ENCODE measurements at places on chromosomes 6 and 20.

GRCh38 chr6:128499079-128499731, 21.2 kb downstream of the PTPRK start:
- no peak for DNase-seq
- no peaks in the 10 kb centered on the region for H3K36me3 ChIP-seq
- no peaks in the 10 kb centered on the region for H3K27me3 ChIP-seq
- H3K4me1 ChIP-seq: no peaks in the 10 kb centered on the region
- no peak overlapping the region for H3K4me3 ChIP-seq
- H3K27ac ChIP-seq: no peak overlapping the region

GRCh38 chr6:111957623-111958315, 84.5 kb upstream of the FYN start:
- H3K4me1 ChIP-seq: no peaks in the 10 kb centered on the region
- H3K27me3 ChIP-seq: no peaks in the 10 kb centered on the region
- no peak overlapping the region for H3K4me3 ChIP-seq
- H3K27ac ChIP-seq: no peak overlapping the region
- no peaks in the 10 kb centered on the region for H3K36me3 ChIP-seq
- no peak for DNase-seq

GRCh38 chr6:117483004-117483644, 650 bp downstream of the DCBLD1 start:
- H3K27me3 ChIP-seq: no peaks in the 10 kb centered on the region
- DNase-seq: peak; percentile 7
- peak overlapping the region; percentile 45 for H3K27ac ChIP-seq
- H3K4me1 ChIP-seq: peaks cover 17% of the 10 kb centered on the region
- H3K4me3 ChIP-seq: peak overlapping the region; percentile 72
- H3K36me3 ChIP-seq: no peaks in the 10 kb centered on the region

- peak overlapping the region; percentile 86 for H3K4me3 ChIP-seq
- peaks cover 40% of the 10 kb centered on the region for H3K4me1 ChIP-seq
- peaks cover 16% of the 10 kb centered on the region for H3K36me3 ChIP-seq
- H3K27me3 ChIP-seq: no peaks in the 10 kb centered on the region
Observed at GRCh38 chr6:36131511-36132245, 1.4 kb downstream of the MAPK13 start.

GRCh38 chr20:43838703-43839060, 76.0 kb upstream of the TOX2 start:
- H3K36me3 ChIP-seq: no peaks in the 10 kb centered on the region
- no peak for DNase-seq
- no peaks in the 10 kb centered on the region for H3K27me3 ChIP-seq
- H3K4me3 ChIP-seq: no peak overlapping the region

DNA sequence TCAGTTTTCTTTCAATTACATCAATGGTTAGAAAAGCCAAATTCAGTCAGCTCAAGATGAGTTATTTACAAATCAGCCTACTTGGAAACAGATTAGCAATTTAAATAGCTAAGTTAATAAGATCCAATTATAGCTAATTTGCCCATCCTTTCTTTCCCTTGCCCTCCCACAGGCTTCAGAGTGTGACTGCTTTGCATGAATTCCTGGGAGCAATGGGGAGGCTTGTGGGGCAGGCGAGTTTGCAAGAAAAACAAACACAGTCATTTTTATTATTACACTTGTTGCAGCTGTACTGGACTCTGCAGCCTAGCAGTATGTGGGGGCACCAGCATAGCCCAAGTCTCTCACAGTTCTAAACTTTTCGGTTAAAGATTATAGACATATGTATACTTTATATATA, 219.0 kb downstream of the NKAIN2 start:
- no peak for DNase-seq
- no peaks in the 10 kb centered on the region for H3K27me3 ChIP-seq
- H3K27ac ChIP-seq: no peak overlapping the region

All from CD8-positive, alpha-beta memory T cell (primary cell).